Daoy (cell line): ENCODE measurements at places on chromosomes 6 and 20. TPM values are rescaled to one million over a fixed set of nuclear protein-coding genes. Genes with fewer than 3 reads are reported as not detected.

The ANKRD66 gene
- total RNA-seq: not detected in 2 replicates

The THEMIS gene
- not detected in 2 replicates for total RNA-seq

The NT5DC1 gene
- 5.1 and 18.3 TPM in 2 replicates for total RNA-seq

The XKR7 gene
- under 0.01 and 0.12 TPM in 2 replicates for total RNA-seq

The FOXQ1 gene
- 0.06 and 0.63 TPM in 2 replicates for total RNA-seq

The SYNGAP1 gene
- total RNA-seq: 1.1 and 3.7 TPM in 2 replicates

The CST9L gene
- not detected in 2 replicates for total RNA-seq

The SLC22A2 gene
- total RNA-seq: 0.60 and 1.1 TPM in 2 replicates
